ENCODE measurements at places on chromosomes 7 and 10.

DNA sequence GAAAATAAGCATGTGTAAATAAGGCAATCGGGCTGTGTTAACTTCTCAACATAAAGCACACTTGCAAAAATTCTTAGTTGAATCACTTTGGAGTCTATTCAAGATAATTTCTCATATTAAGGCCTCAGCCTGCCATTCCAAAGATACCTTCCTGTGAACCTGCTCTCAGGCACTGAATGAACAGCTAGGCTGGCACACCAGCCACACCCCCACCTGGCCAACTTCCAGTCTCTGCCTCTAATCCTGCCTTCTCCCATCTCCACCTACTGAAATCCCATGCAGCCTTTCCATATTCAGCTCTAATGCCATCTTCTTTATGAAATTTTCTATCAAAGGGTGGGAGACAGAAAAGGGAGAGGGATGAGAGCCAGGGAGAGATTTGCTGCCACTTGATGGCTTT, 17.1 kb upstream of the MACROH2A2 start:
- DNase-seq, result no peak

DNA sequence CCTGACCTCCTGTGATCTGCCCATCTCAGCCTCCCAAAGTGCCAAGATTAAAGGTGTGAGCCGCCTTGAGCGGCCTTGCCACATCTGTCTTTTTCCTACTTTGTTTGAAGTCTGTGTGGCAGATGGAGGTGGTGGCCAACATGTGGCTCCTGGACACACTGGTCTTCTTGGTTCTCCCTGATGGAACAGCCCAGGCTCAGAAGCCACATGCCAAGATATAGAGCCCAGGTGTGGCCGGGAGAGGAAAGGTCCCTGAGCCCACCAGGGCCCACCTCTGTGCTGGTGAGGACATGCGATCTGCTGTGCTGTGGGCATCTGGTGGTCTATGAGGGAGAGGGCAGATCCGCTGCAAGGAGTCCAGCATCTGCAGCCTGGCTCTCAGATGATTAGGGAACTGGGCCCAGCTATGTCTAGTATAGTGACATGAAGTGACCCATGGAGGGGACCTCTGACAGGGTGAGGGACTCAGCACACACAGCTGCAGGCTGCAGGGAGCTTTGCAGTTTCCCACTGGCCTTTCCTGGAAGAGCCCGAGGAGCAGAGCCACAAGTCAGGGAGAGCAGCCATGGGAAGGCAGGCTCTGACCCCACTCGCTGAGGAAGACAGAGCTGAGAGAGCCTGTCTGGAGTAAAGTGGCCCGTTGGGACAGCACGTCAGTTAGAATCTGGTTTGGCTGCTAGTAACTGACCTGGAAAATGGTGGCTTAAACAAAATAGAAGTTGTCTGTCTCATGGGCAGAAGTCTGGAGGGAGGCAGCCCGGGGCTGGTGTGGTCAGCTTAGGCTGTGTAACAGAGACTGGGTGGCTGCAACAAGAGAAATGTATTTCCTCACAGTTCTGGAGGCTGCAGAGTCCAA, 25.9 kb downstream of the ADCY1 start:
- DNase-seq, result no peak

DNA sequence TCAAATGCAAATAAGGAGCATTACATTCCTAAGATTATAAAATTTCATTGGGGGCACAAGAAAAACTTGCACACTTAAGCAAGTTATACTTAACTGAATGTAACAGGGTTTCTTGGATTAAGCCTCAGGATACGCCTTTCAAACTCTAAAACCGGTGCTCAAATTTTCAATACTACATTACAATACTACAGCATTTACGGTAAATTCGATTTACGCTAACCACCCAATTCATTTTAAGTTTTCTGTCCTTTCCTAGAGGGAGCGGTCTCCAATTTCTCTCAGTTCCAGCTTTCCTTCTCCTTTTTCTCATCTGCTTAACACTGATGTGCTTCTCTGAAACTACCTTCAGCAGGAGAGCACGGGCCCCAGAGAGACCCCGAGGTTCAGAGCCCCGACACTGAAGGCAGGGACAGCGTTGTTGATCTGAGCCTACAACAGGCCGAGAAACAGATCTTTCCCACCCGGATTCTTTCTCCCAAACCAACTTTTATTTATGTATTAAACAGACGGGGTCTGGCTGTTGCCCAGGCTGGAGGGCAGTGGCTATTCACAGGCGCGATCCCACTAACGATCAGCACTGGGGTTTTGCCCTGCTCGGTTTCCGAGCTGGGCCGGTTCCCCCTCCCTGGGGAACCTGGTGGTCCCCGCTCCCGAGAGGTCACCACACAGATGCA, 798 bp downstream of the ZNF425 start:
- DNase-seq, result peak; percentile 52

GRCh38 chr10:106728232-106728631, 436.3 kb downstream of the SORCS1 start:
- DNase-seq, result no peak

GRCh38 chr7:132965951-132966350, 115.9 kb downstream of the CHCHD3 start:
- no peak for DNase-seq

DNA sequence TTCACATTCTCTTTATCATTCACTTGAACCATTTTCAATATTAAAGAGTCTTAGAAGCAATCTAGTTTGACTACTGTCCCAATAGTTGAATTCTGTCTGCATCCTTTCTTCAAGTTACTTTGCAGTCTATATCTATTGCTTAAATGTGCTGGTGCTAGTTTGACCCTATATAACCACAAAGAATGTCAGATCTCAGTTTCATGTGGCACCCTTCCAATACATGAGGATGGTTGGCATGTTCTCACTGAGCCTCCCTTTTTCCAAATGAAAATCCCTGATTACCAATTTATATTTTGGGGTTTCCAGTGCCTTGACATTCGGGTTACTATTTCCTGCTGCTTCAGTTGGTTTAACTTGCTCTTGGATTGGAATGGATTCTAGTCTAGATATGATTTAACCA, 292.7 kb downstream of the EXOC4 start:
- DNase-seq, result no peak

DNA sequence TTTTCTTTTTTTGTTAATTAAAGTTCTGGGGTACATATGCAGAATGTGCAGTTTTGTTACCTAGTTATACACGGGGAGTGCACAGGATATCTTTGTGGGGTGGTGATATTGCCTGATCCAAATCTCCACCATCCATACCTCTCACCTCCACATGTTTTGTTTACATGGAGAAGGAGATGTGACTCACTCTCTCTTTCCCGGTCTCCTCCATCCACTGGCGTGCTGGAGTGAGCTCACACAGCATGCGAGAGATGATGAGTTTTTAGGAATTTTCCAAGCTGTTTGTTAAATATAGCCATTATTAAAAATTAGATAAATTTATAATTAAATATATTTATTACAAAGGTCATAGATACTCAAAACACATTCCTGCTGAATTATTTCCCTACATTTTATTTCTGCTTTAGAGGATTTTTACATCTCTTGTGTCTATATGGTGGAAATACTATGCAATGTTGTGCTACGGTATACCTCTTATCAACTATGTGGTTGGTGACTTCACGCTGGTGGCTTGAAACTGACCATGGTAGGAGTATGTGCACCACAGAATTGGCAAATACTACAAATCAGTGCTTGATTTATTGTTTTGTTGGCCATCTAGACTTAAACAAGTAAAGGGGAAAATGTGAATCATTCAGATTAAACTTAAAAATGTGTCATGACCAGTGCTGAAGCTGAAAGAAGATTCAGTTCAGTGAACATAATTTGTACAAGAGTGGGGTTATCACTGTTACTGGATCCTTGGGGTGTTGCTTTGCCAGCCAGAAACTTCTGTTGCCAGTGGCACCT, 107.9 kb upstream of the FAM180A start:
- no peak for DNase-seq

GRCh38 chr7:115805458-115805857, 225.1 kb downstream of the TFEC start:
- no peak for DNase-seq

DNA sequence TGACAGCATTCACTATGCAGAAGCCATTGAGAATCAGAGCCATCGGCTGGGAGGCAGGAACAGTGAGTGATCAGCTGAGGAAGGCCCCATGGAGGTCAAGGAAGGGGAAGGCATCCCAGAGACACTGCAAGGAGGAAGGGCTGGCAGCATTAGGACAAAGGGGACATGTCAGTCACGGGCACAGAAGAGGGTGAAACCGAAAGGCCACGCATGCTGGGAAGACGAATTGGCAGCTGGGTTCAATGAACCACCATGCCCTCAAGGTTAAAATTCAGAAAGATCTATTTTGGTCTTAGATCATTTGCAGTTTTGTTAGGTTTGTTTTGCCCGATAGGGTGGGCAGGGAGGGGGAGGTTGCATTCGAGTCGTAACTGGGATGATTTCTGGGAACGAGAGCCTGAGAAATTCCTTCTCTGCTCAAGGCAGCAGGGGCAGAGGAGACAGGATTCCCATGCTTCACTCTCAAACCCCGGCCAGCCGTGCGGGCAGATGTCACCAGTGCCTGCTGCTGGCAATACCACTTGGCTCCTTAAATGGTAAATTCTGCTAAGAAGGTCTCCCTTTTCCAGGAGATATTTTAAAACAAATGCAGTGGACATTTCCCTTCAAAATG, 57.7 kb downstream of the ASB13 start:
- no peak for DNase-seq

- DNase-seq, result no peak
These were observed 10.9 kb downstream of the UMAD1 start for GRCh38 chr7:7651479-7651878.

GRCh38 chr7:50502947-50503346, 52.8 kb upstream of the FIGNL1 start:
- no peak for DNase-seq

GRCh38 chr7:106155027-106155426, 42.9 kb upstream of the SYPL1 start:
- DNase-seq, result no peak

- DNase-seq, result no peak
These were observed 1.4 kb downstream of the APBB1IP start for GRCh38 chr10:26439406-26440087.

DNA sequence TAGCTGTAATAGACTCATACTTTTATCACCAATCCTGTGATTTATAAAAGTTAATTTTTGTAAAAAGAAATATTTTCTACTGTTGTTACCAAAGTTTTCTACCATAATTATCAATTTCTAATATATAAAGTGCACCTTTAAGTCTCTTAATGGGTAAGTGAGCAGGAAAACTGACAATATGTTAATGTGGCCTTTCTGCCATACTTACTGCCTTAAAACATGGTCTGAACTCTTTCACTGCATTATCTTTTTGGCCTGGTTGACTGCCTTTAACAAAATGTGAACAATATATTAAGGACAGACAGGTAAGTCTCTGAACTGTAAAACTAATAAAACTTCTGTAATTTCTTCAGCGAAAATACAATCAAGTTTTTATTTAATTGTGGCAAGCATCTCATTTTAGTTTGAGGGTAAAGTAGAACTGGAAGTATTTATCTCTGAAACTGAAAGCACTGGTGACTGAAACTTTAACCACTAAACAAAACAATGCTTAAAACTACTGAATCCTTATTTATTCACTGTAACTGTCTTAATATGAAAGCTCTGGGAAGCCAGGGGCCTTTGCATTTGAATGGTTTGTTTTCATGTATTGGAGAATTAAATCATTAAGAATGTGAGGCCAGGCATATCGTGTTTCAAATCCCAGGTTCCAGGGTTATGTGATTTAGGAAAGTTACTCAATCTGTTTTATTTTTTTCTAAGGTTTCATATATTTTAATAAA, 948.8 kb upstream of the POT1 start:
- no peak for DNase-seq
